PC-3 (cell line): ENCODE measurements at places on chromosomes 6 and 20. TPM values are rescaled to one million over a fixed set of nuclear protein-coding genes. Genes with fewer than 3 reads are reported as not detected.

The HRH3 gene
- not detected in 2 replicates for total RNA-seq

The MYH7B gene
- total RNA-seq: 0.04 TPM in 1 of 2 replicates, not detected in the other

DNA sequence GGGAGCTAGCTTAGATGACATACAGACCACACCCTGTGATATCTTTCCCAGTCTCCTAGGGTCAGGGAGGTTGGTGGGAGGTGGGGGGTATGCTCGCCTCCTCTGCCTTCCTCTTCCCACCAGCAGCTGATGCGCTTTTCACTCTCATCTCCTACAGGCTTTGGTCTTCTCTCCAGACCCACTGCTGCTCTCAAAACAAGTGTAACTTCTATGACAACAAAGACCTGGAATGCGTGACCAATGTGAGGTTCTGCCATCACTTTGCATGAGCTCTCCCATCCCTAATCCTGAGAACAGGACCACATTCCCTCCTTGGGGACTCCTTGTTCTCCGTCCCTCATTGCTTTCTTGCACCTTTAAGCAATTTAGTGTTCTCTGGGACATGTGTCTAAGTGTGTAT, 2.7 kb downstream of the CTSA start:
- no peak overlapping the region for H3K4me3 ChIP-seq
- no peak for DNase-seq
- no peaks in the 10 kb centered on the region for H3K27me3 ChIP-seq
- H3K4me1 ChIP-seq: peaks cover 23% of the 10 kb centered on the region
- H3K27ac ChIP-seq: no peak overlapping the region

DNA sequence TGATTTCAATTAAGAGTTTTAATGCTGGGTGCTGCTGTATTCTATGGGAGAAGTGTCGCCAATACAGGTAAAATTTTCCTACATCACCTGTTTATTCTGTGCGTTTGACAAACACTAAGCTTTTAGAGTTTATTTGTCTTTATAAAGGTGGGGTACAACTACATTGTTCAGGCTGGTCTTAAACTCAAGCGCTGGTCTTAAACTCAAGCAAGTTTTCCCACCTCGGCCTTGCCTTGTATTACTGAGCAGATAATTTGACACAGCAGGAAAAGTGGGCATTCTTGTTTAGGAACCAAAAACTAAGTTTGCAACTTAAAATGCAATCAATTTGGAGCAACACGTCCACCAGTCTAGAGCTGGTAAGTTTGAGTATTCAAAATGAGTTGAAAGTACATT, 112.9 kb upstream of the BTN3A2 start:
- no peaks in the 10 kb centered on the region for H3K36me3 ChIP-seq
- H3K27ac ChIP-seq: peak overlapping the region; percentile 17
- DNase-seq: no peak
- H3K4me3 ChIP-seq: peak overlapping the region; percentile 69
- no peaks in the 10 kb centered on the region for H3K4me1 ChIP-seq

DNA sequence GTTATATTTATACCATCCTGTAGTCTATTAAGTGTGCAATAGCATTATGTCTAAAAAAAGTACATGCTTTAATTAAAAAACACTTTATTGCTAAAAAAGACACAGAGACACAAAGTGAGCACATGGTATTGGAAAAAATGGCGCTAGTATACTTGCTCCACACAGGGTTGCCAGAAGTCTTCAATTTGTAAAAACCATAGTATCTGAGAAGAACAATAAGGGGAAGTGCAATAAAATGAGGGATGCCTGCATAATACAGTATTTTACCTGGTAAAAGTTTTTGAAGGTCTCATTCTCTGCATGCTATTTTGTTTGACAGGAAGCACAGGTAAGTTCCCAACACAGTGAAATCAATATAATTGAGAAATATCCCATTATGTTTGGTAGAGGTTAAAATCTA, 1.6 kb downstream of the NOX3 start:
- no peak overlapping the region for H3K27ac ChIP-seq
- H3K4me1 ChIP-seq: no peaks in the 10 kb centered on the region
- H3K27me3 ChIP-seq: no peaks in the 10 kb centered on the region
- no peak overlapping the region for H3K4me3 ChIP-seq
- no peak for DNase-seq
